Endothelial cell of umbilical vein (primary cell): ENCODE measurements at places on chromosomes 4 and X. TPM values are rescaled to one million over a fixed set of nuclear protein-coding genes. Genes with fewer than 3 reads are reported as not detected.

- DNase-seq, result no peak
Observed at GRCh38 chrX:97328853-97329390, 445.2 kb downstream of the RPA4 start.

GRCh38 chrX:140764401-140764919, 54.9 kb downstream of the LINC00632 start:
- peak; percentile 27 for DNase-seq

- DNase-seq, result peak; percentile 87
Observed at GRCh38 chrX:26783512-26784225, 567.7 kb downstream of the MAGEB5 start.

DNA sequence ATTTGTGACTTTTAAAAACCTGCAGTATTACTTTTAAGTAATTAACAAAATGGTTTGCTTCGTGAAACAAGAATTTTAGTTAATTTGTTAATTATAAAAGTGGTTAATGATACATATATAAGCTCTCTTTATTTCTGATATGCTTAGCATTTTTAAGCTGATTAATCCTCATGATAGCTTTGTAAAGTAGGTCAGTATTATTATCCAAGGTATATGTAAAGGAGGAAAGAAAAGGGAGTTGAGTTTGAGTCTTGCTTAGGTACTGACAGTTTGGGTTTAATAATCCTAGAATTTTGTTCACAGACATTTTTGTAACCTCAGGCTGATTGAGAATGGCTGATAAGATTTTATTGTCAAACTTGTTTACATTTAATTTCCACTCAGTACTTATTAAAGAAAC, 21.8 kb downstream of the HERC3 start:
- DNase-seq, result no peak

The ARHGAP36 gene
- not detected in 2 replicates for total RNA-seq

DNA sequence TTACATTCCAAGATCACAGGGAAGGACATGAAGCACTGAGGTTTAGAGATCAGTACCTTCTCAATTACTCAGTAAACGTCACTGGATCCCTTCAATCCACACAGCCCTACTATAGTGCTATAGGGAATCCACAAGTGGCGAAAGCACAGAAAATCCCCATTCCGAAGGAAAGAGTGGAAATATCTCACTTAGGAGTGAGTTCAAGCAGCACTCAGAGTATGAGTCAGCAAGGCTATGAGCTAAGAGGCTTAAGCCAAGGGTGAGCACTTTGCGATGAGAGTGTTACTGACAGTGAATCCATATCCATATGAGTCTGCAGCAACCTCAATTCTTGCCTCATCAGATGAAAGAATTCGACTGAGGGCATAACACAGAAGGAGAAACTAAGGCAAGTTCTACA, 165.1 kb downstream of the VSIG4 start:
- no peak for DNase-seq

DNA sequence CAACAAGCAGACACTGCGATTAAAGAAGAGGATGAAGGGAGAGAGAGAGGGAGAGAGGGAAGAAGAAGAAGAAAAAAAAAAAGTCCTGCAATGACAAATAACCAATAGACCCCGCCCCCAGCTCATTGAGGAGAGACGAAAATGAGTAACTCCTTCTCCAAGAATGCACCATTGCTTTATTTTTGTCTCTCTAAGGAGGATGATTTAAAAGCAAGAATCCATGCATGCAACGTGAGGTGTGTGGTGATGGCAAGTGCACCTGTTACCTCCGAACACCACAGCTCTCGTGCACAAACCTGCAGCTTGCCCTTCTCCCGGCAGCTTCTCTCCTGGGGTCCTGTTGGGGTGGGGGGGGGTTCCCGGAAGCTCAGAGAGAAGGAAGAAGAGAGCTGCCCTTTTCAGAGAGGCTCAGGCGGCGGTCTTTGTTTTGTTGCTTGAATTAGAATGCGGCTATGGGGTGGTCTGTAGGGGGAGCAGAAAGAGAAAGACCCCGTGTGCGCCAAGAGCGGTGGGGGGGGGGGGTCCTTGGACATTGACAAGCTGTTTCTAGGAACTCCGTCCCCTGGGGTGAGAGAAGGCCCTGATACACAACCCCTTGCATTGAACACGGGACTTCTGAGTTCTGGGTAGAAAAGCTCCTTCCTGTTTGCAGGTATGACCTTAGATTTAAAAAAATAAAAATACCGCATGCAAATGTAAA, 100.7 kb downstream of the CRLF2 start:
- no peak for DNase-seq

The DUX4 gene
- not detected in 2 replicates for total RNA-seq

- peak; percentile 48 for DNase-seq
Observed at GRCh38 chr4:137558951-137559350, 26.7 kb upstream of the PCDH18 start.

The LUZP4 gene
- total RNA-seq, result not detected in 2 replicates

DNA sequence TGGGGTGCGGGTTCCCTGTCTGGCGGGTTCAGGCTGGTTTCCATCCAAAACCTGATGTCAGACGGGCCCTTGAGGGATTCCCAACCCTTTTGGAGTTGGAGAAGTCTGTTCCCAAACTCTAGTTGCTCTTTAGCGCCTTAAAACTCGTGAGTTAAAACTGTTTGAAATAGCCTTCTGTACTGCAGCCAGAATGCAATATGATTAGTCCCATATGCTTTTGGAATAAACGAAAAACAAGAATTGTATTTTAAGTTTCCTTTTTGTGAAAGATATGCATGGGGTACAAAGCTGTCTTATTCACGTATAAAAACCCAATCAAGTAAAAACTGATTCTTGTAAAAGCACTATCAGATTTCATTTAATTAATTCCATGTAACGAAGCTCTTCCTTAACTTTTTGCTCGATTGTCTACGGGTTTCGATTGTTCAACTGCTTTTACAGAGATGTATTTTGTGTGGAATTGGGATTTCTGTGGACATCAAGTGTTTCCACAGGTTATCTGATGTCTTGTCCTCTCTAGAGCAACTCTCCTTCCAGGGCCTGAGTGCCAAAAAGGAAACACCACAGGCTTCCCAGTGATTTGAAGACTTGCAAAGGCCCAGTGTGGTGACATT, 49.5 kb downstream of the CLDN34 start:
- peak; percentile 34 for DNase-seq

The ALPK1 gene
- 3.3 and 5.5 TPM in 2 replicates for total RNA-seq

- DNase-seq, result no peak
Observed at GRCh38 chr4:146470604-146471003, 51.1 kb downstream of the SLC10A7 start.

DNA sequence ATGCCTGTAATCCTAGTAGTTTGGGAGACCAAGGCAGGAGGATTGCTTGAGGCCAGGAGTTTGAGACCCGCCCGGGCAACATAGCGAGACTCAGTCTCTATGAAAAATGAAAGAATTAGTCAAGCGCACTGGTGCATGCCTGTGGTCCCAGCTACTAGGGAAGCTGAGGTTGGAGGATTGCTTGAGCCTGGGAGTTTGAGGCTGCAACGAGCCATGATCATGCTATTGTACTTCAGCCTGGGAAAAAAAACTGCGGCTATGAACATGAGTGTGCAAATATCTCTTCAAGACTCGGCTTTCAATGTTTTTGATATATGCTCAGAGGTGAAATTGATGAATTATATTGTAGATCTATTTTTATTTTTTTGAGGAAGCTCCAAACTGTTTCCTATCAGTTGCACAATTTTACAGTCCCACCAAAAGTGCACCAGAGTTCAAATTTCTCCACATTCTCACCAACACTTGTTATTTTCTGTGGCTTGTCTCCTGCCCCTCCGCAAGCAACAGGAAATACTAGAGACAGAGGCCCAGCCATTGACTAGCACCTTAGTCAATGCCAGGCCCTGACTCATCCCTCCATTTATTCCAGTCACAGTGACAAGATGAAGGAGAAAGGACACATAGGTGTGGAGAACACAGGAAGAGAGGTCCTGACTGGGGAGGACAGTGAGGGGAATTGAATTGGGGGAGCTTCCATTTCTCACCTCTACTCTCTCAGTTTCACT, 33.1 kb upstream of the ZNF41 start:
- DNase-seq, result no peak

GRCh38 chrX:103565752-103566151, 19.6 kb upstream of the TCEAL4 start:
- DNase-seq, result no peak

DNA sequence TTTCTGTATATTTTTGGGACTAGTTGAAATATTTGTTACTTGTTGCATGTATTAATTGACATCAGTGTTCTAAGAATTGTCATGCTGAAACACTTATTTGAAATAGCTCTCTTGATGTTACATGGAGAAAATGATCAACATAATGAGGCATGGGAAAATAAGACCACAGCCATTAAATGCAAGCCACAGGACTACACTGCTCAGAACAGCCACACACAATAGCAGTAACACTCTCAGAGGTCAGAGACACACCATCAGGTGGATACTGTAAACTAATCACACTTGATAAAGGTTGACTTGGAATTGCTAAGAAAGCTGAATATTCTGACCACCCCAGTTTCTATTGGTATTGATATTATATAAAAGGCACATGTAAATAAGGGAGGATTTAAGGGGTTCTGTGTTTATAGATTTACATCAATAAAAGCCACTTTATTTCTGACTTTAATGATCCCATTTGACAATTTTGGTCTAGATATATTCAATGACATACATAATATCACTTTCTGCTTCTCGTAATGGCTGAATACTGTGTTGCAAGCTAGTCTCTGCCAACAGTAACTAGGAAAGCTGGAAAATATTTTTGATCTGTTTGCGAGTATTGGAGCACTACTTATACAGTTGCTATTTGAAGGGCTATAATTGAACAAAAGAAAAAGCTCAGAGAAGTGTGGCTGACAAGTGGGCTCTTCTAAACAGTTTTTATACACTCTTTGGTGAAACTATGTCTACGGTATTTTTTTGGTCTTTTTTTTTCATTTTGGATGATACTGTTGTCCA, 876.5 kb upstream of the INTU start:
- no peak for DNase-seq

The CACNA1F gene
- total RNA-seq, result not detected in 2 replicates

DNA sequence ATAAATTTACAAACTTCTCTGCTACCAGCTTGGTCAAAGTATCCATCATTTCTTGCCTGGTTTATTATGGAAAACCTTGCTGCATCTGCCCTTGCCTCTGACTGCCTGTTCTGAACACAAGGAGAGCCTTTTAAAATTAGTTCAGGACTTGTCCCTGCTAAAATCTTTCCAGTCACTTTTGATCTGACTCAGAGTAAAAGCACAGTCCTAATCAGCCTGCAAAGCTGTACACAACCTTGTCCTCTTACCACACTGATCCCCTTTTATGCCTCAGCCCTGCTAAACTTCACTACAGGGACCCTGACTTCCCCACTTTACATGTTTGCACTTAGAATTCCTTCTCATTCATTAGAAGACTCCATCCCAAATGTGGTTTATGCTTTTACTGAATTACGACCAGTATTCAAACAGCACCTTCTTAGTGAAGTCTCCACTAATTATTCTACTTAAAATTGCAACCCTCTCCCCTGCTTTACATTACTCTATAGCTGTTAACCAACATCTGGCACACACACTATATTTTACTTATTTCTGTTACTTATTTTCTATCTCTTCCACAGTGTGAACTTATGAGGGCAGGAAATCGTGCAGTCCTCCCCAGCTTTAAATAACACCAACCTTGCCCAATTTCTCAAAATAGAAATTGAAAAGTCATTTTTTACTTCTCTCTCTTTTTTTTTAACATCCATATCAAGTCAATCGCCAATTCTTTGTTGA, 6.3 kb downstream of the GABRA4 start:
- no peak for DNase-seq

- no peak for DNase-seq
Observed at GRCh38 chrX:119853444-119853843, 681 bp upstream of the UPF3B start.

The PABPC1L2B gene
- not detected in 2 replicates for total RNA-seq

- no peak for DNase-seq
Observed at GRCh38 chr4:79298027-79298426, 27.8 kb downstream of the NAA11 start.

The GDPD2 gene
- total RNA-seq, result 0.29 and 0.35 TPM in 2 replicates

GRCh38 chr4:88674565-88674964, 23.1 kb downstream of the NAP1L5 start:
- no peak for DNase-seq

The ARHGAP6 gene
- total RNA-seq, result 0.69 and 1.4 TPM in 2 replicates

GRCh38 chr4:86032476-86033022, 327.3 kb downstream of the MAPK10 start:
- DNase-seq, result no peak

DNA sequence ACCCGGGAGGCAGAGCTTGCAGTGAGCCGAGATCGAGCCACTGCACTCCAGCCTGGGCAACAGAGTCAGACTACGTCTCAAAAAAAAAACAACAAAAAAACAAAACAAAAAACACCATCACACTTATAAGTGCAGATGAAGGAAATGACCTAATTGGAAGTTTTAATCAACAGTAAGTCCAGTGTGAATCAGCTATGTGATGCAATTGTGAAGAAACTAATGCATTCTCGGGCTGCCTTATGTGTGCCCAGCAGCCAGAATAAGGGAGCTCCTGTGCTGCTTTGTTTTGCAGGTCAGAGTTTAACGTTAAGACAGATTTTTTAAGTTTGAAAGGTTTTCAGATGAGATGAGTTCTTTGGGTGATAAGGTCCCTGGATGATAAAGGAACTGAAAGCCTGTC, 10.8 kb downstream of the DAPP1 start:
- DNase-seq, result no peak

DNA sequence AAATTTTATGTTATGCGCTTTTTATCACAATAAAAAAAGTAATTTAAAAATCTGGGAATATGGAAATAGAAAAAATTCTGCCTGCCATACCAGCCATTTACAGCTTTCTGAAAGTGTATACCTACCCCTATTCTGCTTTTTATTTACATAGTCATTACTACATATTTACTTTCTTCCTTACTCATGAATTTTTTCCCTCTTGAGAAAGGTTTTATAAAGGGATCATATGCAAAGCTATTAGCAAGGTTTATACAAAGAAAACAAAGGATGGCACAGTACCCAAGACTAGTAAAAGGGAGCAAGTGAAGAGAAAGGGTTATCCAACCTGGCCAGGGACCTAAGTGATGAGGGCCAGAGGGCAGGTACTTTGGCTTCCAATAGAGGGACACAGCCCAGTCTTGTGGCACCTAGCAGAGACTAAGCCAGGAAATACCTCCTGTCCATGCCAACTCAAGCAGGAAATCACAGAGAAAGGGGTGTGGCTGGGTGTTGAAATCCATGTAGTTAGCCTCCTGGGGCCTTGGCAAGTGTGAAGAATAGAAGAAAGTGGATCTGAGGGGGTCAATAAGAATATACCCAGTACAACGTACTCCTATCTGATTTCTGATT, 207.3 kb upstream of the VEGFC start:
- no peak for DNase-seq

DNA sequence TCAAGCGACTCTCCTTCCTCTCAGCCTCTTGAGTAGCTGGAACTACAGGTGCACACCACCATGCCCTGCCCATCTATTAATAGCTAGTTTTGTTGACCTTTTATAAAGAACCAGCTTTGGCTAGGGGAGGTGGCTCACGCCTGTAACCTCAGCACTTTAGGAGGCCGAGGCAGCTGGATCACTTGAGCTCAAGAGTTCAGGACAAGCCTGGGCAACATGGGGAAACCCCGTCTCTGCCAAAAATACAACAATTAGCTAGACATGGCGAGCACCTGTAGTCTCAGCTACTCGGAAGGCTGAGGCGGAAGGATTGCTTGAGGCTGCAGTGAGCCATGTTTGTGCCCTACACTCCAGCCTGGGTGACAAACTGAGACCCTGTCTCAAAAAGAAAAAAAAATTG, 2.7 kb downstream of the TKTL1 start:
- no peak for DNase-seq
